ENCODE measurements at places on chromosomes 13 and 19.

DNA sequence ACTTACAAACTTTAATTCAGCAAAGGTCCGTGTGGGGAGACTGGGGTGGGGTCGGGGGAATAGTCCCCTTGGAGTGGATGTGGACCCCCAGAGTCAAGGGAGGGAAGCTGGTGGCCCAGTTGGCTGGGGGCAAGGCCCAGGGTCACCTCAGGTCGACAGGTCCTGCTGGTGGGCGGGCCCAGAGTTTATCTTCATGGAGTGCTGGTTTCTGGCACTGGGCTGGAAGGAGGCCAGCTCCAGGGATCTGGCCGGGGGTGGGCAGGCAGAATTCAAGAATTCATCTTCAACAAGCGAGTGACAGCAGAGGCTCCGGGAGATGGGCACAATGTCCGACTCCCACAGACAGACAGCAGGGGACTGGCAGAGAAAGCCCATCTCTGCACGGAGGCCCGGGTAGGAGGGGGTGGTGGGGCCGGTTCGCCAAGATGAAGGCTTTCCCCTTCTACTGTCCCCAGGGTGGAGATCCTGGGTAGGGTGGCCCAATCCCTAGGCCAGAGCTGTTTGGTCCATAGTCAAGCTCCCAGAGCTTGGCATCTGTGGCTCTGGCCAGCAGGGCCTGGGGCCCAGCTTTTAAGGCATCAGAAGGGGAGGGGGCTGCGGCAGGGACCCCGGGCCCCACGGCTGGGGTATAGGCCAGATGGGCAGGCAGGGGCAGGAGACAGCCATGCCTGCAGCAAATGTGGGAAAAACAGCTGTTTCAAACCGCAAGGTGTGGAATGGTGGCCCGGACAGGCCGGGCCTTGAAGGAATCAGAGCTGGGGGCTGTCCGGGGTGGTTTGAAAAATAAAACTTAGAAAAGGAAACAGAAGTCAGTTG, 622 bp upstream of the FDX2 start:
- DNase-seq, result no peak

DNA sequence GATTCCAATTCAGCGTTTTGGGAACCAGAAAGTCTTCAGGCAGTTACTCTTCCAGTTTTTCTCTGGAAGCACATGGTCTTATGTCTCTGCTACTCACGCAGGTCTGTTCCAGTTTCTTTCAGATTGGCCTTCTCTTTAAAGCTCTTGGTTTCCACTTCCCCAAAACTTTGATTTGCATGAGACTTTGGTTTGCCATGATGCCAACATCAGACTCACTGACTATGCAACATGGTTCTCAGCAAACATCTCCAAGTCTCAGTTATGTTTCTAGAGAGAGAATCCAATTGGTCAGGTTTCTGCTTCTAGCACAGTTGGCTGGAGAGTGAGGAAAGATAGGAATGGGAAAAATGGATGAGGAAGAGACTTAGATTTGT, 3.1 kb downstream of the AKAP11 start:
- DNase-seq, result no peak

- no peak for DNase-seq
Observed at GRCh38 chr13:59734393-59734792, 429.3 kb downstream of the DIAPH3 start.

GRCh38 chr19:18939922-18940768, 872 bp downstream of the HOMER3 start:
- no peak for DNase-seq

DNA sequence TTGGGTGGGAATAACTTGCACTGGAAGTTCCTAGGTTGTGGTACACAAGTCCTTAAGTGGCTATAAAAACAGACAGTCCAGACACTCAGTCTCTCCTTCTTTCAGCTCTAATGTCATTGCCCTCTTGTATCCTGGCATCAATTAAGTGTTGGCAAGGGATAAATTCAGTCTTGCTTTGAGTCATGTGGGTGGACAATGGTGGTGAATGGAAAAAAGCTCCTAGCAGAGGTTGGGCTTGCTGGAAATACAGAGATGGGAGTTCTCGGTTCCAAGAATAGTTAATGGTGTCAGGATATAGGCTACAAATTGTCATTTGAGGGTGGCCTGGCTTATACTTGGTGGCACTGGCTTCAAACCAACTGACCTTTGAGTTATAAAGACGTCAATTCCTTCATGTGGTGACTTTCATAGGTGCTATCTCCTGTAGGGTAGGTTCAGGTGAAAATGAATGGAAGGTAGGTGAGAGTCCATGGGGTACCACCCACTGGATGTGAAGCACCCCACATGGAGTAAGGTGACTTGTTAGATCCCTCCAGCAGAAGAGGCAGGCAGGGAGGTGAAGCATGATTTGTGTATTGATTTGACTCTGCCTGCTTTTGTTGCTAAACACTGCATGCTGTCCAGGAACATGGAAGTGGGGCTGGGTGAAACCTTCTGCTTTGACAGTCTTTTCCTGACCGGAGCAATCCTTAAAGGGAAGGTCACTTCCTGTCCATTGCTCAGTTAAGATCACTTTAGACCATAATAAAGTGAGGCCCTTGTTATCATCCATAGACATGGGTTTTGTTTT, 102.0 kb downstream of the LACC1 start:
- DNase-seq, result no peak

DNA sequence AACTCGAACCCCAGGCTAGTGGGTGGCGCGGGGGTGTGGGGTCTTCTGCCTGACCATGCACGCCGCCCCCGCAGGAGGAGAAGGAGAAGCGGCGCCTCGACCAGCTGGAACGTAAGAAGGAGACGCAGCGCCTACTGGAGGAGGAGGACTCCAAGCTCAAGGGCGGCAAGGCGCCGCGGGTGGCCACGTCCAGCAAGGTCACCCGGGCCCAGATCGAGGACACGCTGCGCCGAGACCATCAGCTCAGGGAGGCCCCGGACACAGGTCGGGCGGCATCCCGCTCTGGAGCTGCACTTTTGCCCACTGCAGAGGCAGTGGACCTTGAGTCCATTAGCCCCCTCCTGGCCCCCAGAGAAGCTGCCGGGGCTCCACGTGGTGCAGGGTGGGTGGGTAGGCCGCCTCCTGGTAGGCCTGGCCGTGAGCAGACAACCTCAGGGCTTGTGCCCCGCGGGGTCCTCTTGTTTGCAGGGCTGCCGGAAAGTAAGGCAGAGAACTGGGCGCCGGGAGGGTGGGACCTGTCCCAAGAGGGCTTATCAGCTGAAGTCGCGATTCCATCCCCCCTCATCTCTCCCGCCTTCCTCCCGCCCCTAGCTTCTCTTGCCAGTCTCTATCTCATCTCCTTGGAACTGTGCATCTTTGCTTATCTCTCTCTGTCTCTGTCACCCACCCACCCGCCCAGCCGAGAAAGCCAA, 9.9 kb downstream of the CCDC124 start:
- DNase-seq, result no peak

- peak; percentile 18 for DNase-seq
Observed at GRCh38 chr19:42081584-42082203, 5.7 kb downstream of the ZNF574 start.

DNA sequence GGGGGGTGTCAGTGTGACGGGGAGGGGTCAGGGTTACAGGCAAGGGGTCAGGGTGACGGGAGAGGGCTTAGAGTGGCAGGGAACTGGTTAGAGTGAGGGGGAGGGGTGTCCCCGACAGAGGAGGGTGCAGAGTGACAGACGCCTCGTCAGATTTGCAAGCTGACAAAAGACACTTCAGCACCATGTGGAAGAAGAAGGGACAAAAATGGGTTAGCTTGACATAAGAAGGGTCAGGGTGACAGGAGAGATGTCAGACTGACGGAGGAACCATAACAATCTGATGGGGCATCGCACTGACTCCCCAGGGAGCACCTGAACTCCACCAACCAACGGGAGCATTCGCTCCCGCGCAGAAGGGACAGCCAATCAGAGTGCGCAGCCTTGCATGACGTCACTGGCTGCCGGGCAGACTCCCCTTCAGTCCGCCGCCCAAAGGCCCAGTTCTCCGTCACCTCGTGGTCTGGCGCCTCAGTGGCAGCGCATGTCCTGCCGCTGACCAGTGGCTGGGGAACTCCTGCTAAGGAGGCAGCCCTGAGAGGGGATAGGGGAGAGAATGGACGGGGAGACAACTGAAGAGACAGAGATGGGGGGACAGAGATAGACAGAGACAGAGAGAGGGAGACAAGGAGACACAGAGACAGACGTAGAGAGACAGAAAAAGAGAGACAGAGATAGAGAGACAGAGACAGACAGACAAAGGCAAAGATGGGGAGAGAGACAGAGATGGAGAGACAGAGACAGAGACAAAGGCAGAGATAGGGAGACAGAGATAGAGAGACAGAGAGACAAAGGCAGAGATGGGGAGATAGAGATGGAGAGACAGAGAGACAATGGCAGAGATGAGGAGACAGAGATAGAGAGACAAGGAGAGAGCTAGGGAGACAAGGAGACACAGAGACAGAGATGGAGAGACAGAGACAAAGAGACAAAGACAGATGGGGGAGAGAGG, 30.2 kb downstream of the C19orf81 start:
- DNase-seq, result peak; percentile 73

DNA sequence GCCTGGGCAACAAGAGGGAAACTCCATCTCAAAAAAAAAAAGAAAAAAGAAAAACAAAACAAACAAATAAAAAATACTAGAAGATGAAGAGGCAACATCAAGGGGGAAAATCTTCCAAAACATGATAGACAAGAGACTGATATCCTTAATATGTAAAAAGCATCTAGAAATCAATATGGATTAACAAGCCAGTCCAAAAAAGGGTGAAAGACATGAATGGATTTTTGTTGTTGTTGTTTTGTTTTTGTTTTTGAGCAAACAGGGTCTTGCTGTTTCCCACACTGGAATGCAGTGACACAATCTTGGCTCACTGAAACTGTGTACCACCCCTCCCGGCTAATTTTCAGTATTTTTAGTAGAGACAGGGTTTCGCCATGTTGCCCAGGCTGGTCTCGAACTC, 4.0 kb upstream of the TINCR start:
- no peak for DNase-seq

DNA sequence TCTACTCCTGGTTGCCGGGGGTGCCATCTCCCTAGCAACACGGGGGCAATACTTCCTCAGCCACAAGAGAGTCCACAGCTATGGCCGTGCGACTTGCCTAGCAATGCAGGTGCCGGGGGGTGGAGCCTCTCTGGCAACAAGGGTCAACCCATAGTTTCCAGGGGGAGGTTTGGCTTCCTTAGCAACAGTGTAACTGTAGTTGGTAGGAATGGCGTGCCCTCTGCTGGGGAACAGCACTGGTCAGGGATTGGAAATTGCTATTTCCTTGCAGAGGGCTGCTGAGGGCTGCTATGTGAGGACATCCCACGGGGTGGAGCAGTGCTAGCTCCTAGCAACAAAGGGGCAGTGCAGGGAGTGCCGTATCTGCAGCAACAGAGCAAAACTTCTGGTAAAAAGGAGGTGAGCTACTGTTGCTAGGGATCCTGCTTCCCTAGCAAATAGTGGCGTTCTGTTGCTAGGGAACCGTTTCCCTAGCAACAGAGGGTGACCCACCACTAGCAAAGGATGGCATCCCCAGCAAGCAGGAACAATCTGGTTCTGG, 7.0 kb upstream of the TMC4 start:
- DNase-seq, result no peak

DNA sequence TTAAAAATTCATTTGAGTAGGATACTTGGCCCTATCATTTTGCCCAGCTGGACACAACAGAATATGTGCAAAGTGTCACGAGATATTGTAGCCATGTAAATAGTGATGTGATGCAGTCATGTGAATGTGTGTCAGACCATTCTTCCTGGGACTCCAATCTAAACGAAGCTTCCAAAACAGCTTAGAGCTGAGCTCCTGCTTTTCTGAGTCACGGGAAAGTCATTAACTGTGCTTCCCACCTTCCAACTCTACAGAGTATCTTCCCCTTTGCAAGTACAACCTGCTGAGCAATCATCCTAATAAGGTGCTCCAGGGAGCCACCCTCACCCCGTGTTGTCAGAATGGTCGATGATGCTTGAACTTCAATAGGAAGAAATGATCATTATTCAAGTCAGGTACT, 294.7 kb downstream of the MYO16 start:
- no peak for DNase-seq

DNA sequence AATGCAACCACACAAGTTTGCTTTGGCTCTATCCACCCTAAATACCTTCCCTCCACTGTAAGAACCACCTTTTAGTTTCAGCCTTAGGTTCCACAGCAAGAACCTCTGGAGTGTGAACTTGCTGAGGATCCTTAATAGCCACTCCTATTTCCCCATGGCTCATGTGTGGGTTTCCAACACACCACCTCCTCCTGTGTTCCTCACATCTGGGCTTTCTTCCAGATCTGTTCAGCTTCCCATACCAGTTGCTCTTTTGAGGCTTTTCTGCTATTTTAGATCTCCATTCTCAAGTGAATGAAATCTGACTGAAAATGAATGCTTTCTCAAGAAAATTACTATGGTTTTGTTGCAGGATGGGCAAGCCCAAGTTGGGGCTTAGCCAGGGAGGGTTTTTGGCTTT, 104.8 kb upstream of the MIR17HG start:
- DNase-seq, result no peak

- no peak for DNase-seq
Observed at GRCh38 chr19:38799104-38799503, 10.1 kb downstream of the LGALS7B start.

GRCh38 chr19:44356383-44357111, at the start of gene ZNF112:
ZNF112 (minus strand) TSS chr19:44356680; CDS start chr19:44340539, 16,141 bp downstream.
- DNase-seq, result peak; percentile 94

GRCh38 chr13:106197496-106197895, 338.0 kb downstream of the EFNB2 start:
- no peak for DNase-seq

DNA sequence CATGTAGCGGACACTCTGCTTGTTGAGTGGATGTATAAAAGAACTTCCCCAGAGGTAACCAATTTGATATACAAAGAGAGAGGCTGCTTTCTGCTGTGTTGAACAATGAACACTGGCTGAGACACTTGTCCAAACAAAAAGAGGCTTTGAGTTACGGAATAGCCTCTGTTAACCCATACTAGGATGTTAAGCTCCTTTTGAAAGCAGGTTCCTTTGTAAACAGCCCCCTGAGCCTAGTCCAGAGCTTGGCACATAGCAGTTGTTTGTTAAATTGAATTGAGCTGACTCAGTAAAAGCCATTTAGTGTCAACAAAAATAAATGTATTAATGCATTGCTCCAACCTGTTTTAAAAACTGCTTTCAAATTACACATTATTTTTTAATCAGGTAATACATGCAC, 200.1 kb downstream of the MZT1 start:
- DNase-seq, result no peak

Data from SHP77 (cell line).